Aorta (tissue), 5 donors: ENCODE measurements at places on chromosomes 12 and 14.

DNA sequence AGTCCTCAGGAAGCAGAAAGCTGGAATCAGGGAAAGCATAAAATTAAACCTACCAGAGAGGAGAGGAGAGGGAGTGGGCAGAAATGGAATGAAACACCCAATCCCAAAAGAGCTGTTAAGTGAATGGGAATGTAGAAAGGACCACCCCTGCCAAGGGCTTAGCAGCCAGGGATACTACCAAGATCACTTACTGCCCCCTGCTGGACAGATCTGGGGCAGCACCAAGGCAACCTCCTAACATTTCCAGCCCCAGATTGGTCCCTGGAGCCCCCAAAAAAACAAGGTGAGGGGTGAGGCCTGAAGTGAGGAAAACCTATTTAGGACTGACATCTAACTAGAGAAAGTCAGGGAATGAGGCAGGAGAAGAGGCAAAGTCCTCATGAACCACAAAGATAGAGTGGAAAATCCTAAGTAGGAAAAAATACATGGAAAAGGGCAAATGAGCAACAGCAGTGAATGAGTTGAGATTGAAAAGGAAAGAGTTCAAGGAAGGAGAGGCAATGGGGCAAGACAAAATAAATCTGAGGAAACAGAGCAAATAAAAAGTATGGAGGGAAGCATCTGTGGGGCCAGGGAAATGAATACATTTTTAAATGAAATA, 11.2 kb upstream of the FKBP11 start:
- no peaks in the 10 kb centered on the region for H3K27me3 ChIP-seq
- no peak overlapping the region for H3K27ac ChIP-seq
- H3K4me3 ChIP-seq: no peak overlapping the region
- DNase-seq: peak; percentile 92
- peaks cover 10% of the 10 kb centered on the region for H3K36me3 ChIP-seq

DNA sequence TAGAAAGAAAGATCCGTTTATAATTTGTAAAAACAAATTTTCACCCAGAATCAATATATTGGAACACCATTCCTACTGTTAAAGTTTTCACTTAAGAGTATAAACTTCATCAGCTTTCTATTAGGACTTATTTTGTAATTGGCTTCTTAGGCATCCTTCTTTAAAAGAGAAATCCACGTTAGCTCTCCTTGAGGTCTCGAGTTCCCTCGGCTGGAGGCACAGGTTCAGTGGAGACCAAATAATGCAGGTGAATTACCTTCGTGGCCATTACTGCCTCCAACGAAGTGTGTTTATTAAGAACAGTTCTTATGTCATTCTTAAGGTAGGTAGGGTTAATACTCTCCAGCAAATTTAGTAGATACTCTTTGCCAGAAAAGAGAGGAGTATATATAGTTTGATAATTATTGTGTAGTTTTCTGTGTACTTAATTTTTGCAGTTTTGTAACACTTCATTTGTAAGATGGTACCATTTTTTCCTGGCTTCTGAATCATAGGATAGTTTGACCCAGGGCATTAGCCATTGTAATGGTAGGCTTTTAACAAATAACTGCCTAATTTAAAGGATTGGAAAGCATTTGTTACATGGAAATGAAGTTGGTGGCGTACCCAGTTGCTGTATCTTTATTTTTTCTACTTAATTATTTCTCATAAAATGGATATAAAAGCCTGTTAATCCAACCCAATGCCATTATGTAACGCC, 2.2 kb downstream of the CALM1 start:
- H3K36me3 ChIP-seq: peaks cover 10% of the 10 kb centered on the region
- H3K27me3 ChIP-seq: no peaks in the 10 kb centered on the region
- H3K27ac ChIP-seq: no peak overlapping the region
- DNase-seq: no peak
- peak overlapping the region; percentile 77 for H3K4me3 ChIP-seq
- peaks cover 4% of the 10 kb centered on the region for H3K4me1 ChIP-seq

GRCh38 chr14:71300566-71301330, 393.5 kb downstream of the PCNX1 start:
- H3K36me3 ChIP-seq: no peaks in the 10 kb centered on the region
- no peak overlapping the region for H3K4me3 ChIP-seq
- no peaks in the 10 kb centered on the region for H3K4me1 ChIP-seq
- no peak overlapping the region for H3K27ac ChIP-seq
- no peaks in the 10 kb centered on the region for H3K27me3 ChIP-seq

- H3K4me3 ChIP-seq: no peak overlapping the region
- H3K27me3 ChIP-seq: no peaks in the 10 kb centered on the region
- H3K27ac ChIP-seq: peak overlapping the region; percentile 46
- DNase-seq: no peak
- H3K36me3 ChIP-seq: no peaks in the 10 kb centered on the region
These were observed 20.8 kb downstream of the TPCN1 start for GRCh38 chr12:113242026-113242418.

DNA sequence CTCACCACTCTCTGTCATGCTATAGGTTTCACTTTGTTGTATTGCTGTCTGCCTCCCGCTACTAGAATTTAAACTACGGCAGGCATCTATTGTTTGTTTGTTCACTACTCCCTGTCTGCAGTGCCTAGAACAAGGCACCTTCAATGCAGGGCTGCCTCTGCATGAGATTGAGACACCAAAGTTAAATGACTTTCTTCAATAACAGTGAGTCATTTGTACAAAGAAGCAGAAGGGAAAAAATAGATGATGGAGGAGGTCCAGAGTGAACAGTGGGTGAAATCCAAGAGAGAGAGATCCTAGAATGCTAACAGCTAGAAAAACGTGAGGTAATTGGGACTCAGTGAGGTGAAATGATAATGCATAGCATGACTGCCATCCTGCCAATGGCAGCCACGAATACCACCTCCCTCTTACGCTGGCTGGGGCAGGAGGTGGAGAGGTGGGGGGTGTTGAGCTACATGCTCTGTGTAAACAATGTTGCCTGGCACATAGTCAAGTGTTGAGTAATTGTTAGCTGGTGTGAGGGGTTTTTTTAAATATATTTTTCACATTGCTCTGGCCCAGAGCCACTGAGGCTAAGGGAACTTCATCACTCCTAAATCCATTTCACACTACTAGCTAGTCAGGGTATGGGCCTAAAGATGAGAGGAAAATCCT, 367.6 kb downstream of the RPS29 start:
- no peaks in the 10 kb centered on the region for H3K36me3 ChIP-seq
- DNase-seq: no peak
- no peak overlapping the region for H3K4me3 ChIP-seq
- H3K27me3 ChIP-seq: no peaks in the 10 kb centered on the region
- H3K27ac ChIP-seq: no peak overlapping the region
- peaks cover 2% of the 10 kb centered on the region for H3K4me1 ChIP-seq
